ENCODE measurements at places on chromosomes 2 and 18. TPM values are rescaled to one million over a fixed set of nuclear protein-coding genes. Genes with fewer than 3 reads are reported as not detected.

DNA sequence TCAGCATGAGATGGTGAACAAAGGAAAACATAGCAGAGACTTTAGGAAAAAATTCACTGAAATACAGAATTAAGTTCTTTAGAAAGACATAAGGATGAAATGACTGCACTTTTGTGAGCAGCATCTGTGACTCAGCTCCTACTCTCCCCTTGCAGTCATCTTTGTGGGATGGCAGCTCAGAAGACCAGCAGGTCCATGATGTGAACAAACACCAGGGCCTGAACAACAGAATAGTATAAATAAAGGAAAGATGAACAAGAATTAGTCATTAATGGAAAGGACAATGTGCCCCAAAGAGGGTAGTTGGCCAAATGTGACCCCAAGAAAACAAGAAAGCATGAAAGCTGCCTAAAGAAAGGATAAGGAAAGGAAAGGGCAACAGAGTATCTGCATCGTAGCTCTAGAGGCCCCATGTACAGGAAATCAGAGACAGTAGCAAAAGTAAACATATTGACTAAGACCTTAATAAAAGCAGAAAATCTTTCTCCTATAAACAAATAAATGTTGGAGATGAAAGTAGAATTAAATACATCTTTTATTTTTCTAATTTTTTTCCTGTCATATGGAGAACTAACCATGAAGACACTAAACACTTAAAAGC is 318.0 kb downstream of the ZEB2 start:
- no peak for DNase-seq

Gene RNU2-63P
- not detected for total RNA-seq

- peak; percentile 21 for DNase-seq
Measured at GRCh38 chr2:109131777-109132176, 2.8 kb downstream of the SH3RF3 start.

DNA sequence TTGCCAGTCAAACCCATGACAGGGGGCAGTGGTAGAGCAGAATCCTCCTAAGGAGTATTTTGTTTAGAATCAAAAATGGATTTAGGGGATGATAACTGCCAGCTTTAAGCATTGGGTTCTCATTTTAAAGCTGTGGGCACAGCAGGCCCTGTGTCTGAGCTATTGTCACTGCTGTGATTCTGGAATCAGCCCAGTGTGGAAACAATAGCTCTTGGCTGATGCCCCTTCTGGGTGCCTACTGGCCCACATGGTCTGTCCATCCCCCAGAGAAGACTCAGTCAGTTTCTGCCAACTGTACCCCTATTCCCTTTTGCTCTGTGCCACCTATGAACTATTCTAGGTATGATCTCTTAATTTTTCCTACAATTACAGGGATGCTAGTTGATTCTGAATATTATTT is 91.7 kb upstream of the LRRTM1 start:
- no peak for DNase-seq

DNA sequence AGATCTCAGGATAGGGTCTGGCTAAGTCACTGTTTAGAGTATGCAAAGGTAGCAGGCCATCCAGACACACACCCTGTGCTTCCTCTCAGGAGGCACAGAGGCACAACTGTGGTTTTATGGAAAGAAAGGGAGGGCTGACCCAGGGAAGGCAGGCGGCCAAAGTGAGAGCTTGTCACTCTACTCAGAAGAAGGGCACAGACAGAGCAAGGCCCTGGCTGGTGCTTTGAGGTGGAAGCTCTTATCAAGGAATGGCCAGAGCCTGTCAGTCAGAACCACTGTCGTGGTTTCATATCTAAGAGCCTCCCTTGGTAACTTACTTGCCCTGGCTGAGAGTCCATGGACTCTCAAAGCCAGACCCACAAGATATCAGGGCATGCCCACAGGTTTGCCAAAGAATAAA is 40.7 kb downstream of the SLC9A2 start:
- DNase-seq, result no peak

DNA sequence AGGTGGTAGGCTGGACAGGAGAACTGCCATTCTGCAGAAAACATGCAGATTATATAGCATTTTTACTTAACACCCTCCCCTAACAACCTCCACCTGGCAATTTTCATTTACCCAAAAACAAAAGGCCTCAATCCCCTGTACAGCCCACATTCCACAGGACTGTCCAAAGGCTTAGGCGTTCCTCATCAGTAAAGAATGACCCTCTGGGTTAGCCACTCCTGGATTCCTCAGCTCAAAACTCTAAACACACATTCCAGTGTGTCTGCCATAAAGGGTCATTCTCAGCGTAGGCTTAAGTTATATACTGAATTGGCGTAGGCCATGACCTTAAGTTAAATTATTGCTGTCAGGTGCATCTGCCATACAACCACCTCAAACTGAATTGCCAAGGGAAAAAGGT is 261.8 kb upstream of the CHAC2 start:
- no peak for DNase-seq

DNA sequence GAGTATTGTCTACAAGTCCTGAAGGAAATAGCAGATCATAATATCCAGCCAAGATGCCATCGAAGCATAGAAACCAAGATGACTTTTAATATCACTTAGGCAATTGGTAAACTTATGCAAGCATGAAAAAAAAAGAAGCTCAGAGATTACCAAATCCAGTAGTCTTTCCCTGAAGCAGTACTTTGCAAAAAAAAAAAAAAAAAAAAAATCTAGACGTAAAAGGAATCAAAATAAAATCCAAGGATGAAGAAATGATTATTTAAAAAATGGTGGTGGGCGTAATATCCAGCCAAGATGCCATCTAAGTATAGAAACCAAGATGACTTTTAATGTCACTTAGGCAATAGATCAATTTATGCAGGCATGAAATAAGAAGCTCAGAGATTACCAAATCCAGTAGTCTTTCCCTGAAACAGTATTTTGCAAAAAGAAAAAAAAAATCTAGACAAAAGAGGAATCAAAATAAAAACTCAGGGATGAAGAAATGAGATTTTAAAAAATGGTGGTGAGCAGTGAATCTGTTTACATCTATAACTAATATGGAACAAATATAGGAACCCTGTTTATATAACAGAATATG is 108.8 kb downstream of the GYPC start:
- no peak for DNase-seq
